ENCODE measurements at places on chromosomes 5 and 9.
A peak's percentile ranks its signal among the peaks of the same experiment; 100 is the strongest.

- no peak for DNase-seq
Measured at GRCh38 chr9:7784472-7784871, 15.1 kb downstream of the DMAC1 start.

DNA sequence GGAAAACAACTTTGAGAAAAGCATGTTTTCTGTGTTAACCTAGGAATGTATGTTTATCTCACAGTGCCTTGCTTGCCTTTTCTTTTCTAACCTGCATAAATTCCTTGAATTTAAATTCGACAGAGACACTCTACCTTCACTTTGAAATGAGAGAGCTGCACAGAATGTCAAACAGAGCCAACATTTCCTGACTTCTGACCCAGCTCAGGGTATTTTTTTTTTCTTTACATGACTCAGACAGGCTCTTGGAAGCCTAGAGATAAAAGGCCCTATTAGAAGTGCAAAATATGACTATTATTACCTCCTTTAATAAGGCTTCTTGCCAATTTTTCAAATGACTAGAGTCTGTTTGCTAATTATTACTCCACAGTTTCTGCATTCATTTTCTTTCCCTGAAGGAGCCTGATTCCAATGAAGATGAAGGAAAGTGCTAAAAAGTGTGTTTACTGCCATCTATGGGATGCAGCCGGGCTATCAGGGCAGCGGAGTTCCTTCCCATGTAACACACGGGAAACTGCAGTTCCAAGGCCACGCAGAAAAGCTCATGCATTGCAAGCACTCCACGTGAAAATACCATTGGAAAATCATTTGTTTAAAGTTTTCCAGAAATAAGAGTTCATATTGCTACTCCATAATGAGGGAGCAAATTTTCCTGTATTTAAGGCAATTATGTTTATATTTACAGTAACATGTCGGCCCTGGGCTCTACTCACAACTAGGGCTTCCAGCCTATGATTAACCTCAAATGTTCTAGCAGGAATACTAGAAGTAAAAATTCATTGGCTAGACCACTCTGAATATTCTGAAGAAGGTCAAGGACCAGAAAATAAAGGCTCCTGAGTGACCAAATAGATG, 485.6 kb downstream of the ZSWIM6 start:
- DNase-seq: peak; percentile 44

DNA sequence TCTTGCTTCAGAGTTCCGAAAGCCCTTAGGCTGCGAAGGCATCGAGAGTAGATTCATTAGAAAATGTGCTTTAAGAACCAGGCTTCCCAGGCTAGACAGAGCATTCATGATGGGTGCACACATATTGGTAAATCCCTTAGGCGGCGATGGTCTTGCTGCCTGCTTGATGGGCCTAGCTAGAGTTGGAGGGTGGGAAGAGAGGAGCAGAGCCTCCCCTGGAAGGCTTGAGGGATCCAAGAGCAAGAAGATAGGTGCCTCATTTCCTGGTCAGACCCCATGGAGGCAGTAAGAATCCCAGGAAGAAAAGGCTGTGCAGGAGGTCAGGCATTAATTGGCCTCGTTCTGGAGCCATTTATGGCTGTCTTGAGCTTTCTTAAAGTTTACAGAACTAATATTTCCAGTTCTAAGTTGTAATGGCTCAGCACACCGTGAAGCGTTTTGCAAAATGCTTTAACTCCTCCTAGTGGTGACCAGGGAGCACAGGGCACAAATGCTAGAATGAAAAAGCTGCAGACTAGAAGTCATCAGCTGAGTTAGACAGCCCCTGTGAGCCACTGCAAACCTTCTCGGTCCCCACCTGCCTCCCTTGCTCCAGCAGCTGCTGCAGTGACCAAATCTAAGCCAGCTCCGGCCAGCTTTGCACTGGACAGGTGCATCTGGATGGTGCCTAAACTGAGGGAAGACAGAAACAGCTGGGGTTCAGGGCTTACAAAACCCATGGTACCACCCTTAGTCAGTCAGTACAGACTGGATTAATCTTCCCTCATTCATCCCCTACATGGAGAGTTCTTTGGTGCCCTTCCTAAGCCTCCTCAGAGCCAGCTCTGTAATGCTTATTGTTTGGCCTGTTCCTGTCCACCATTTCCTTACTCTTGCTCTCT, 14.7 kb downstream of the SLC45A2 start:
- no peak for DNase-seq

DNA sequence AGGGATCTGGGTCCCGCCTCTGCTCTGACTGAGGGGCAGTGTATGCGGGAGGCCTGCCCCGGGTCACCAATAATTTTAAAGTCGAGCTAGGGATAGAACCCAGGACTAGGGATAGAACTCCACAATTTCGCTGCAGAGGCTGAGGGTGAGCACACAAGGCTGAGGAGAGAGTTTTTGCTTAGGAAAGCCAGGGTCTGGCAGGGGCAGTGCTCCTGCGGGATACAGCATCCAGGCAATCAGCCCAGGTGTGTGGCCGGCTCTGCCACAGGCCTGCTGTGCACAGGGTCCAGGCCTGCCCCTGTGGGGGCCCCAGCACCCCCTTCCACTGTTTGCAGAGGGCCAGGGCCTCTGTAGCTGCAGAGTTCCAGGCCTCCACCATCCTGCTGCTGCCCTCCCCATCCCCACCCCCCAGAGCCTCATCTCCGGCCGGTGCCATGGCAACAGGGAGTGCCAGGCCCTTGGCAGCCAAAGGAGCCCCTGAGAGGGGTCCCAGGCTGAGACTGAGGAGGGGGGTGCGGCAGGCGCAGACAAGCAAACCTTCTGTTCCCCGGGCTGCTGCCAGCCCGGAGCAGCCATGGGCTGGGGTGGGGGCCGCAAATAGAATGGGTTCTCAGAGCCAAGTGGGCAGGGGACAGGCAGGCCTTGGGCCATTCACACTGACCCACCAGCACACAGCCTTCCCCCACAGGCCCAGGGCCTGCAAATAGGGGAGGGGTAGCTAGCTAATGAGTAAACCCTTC, 8.6 kb downstream of the PDGFRB start:
- DNase-seq: no peak

- DNase-seq: no peak
Measured at GRCh38 chr9:99071313-99072039, 33.4 kb upstream of the TGFBR1 start.

GRCh38 chr5:104612005-104612404, 1049.4 kb upstream of the NUDT12 start:
- DNase-seq: peak; percentile 82

DNA sequence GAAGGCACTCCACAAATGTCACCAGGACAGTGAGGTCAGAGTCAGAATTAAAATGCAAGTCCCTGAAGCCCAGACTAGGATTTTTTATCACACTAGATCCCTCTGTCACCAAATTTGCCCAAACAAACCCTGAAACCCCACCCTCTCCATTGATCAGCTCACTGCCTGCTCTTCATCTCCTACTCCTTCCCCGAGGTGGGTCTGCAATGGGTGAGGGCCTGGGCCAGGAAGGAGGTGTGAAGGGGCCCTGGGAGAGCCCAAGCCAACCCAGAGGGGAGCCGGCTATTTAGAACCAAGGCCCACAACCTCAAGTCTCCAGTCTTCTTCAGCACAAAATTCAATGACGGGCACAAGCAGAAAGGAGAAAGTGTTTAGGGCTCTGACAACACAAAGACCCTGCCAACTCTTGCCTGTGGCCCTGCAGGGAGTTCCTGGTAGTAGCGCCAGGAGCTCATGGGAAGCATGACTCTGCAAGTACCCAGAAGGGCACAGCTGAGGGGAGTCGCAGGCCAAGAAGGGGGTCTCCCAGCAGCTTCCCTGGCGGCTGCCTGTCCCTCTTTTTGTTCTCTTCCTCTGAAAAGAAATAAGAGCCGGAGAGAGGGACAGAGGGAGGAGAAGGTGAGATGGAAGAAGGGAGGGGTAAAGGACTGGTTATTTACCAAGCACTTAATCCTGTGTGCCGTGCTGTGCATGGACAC, 5.5 kb downstream of the FOXI1 start:
- DNase-seq: peak; percentile 30

GRCh38 chr5:34709861-34710673, 53.9 kb downstream of the RAI14 start:
- DNase-seq: no peak

GRCh38 chr9:124180557-124180956, 77.2 kb upstream of the NEK6 start:
- DNase-seq: peak; percentile 81

- DNase-seq: no peak
Measured at GRCh38 chr9:131337131-131337848, 47.8 kb downstream of the PLPP7 start.

DNA sequence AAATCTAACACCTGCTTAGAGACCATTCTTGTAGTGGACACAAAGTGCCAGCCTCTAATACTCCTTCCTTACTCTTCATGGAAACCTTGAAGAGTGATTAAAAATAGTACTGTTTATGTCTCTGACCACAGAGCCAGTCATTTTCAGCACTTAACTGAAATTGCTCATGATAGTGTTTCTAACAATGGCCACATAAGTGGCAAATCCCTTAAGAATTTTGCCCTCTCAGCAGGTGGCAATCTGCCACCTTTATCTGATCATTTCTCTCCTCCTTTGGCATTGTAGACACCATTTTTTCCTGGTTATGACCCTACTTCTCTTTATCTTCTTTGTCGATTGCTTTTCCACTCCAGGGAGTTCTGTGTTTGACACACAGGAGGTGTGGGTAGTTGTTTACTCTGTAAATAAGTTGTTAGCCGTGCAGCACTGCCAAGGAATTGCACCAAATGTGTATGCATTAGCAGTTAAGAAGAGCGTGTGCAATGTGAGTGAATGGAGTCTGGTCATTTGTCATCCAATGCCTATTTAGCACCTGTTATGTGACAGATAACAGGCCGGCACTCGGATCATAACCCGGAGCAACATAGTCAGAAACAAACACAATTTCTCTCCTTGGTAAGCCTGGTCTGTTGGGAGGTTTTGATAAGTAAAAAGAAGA, 36.8 kb upstream of the STARD4 start:
- DNase-seq: peak; percentile 43

GRCh38 chr5:5126444-5126843, 13.7 kb upstream of the ADAMTS16 start:
- no peak for DNase-seq

- no peak for DNase-seq
Measured at GRCh38 chr9:4746278-4747030, 5.5 kb upstream of the AK3 start.

GRCh38 chr9:20111173-20111843, 322.5 kb upstream of the SLC24A2 start:
- no peak for DNase-seq

DNA sequence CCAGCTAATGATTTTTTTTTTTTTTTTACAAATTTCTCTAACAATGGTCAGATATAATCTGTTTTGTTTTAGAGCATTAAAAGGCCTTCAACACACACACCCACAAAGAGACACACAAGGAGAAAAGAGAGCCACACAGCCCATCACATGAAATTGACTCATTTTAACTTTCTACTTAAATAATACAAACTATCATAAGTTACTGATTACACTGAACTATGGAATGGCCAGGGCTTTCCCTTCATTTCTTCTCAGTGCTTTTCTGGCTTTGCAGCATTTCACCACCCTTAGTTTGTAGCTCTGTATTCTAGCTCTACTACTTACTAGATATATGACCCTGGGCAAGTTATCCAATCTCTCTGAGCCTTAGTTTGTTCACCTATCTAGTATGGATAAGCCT, 13.2 kb downstream of the REEP5 start:
- no peak for DNase-seq

- no peak for DNase-seq
Measured at GRCh38 chr5:147303251-147303650, 68.4 kb downstream of the STK32A start.

DNA sequence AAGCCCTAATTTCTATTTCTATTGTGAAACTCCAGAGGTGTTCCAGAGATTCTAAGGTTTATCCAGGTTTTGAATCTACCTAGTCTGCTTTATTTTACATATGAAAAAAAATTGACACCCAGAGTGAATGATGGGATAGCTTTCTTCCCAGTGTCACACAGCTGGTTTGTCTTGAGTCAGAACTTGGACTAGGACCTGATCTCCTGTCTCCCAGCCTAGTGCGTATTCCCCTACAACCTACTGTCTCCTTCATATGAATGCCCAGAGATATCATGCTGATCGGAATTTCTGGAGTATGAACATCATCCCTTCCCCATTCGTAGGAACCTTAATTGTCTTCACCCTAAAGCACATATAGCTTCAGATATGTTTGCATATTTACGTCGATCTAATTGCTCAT, 524.2 kb downstream of the SPATA31D1 start:
- DNase-seq: no peak
